ENCODE measurements at places on chromosomes 12 and 14. TPM values are rescaled to one million over a fixed set of nuclear protein-coding genes. Genes with fewer than 3 reads are reported as not detected.

DNA sequence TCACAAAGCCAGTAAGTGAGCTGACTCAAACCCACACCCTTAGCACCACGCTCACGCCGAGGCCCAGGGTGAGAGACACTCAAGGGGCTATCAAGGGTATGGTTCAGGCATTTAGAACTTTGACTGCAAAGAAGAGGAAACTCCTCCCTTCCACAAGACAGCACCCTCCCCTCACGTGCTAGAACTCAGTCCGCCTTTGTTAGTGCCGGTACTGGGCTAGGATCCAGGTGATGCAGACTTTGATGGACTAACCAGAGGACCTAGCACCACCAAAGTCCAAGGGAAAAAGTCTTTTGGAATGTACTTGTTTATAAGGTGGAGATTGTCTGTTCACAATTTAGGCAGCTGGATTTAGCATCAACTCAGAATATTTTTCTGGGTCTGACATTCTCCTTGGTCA, 33.7 kb downstream of the VWF start:
- DNase-seq: peak; percentile 46

DNA sequence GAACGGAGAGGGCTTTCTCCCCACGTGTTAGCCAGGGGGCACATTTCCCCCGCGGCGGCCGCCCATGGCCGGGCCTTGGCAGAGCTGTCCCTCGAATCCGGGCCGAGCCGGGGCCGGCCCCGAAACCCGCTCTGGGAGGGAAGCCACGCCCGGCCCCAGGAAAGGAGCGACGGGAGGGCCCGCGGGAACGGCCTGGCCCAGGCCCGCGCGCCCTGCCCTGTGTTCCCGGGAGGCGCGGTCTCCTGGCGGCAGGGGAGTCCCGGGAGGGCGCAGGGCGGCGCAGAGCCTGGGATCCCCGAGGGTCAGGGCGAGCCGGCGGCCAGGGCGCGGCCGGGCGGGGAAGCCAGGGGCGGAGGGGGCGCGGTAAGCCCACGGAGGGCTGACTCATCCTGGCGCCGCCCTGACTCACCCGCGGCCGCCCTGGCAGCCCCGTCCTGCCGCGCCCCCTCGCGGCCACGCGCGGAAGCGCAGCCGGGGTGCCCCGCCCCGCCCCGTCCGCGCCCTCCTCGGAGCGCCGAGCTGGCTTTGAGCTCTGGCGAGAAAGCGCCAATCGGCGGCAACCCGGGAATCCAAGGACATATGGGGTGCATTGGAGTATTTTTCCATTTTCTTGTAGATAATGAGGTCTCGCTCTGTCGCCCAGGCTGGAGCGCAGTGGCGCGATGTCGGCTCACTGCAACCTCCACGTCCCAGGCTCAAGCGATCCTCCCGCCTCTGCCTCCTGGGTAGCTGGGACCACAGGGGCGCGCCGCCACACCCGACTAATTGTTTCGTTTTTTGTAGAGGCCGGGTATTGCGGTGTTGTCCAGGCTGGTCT, 31.8 kb upstream of the PLEKHG6 start:
- DNase-seq: peak; percentile 80

DNA sequence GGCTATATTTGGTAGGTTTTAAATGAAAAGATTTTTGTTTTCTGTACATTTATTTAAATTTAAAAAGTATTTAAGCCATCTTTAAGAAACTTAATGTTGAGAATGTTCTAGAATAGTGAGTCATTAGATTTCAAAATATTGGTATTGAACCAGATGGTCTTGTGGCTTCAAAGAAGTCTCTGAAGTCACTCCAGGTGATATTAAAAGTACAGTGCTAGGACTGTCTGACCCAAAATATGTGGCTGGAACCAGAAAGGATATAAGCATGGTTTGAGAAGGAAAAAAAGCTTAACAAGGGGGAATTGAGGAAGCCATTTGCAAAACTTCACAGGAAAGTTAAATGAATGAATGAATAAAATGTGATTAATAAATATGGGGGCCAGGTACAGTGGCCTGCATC, 28.7 kb upstream of the MDM2 start:
- DNase-seq: no peak

DNA sequence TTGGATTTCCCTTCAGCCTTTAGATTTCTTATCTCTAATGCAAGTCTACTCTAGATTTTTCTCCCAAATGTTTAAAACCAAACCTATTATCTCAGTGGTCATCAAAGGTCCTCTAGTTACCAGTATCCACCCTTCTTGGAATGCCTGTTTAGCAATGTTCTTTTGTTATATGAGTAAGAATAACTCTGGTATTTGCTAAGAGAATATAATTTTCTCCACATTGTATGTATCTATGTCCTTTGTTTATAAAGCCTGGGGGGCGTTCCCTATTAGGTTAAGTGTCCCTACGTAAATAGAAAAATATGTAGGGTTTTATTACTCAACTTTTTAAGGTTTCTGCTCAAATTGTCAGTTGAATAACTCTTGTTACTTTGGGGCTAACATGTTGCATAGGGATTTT, 27.3 kb downstream of the PPM1A start:
- DNase-seq: no peak

DNA sequence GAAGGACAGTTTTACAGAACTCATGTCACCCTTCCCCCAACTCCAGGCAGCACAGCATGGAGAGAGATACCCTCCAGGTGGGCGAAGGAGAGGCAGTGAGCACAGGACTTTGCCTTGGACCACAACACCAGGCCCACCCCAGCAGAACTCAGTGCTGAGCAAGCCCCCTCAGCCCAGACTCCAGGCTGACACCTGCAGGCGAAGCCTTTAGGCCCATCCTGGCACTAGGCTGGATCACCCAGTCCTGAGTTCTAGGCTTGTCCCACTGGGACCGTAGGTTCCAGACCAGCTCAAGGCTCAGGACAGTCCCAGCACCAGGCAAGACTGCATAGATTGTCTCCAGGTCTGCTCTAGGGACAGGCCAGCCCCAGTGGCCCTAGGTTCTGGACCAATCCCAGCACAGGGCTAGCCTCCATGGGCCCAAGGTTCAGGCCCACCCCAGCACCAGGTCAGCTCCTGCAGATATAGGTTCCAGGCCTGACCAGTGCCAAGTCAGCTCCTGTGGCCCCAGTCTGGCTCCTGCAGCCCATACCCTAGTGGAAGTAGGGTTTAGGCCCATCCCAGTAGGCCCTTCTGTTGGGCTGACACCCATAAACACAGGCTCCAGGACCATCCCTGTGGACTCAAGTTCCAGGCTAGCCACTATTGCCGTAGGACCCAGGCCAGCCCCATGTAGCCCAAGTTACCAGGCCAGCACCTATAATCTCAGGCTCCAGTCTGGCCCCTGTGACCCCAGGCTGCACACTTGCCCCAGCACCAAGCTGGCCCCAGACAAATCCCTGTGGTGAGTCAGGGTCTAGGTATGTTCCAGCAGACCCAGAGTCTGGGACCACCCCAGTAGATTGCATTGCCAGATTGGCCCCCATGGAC, 9.4 kb downstream of the WASHC3 start:
- DNase-seq: no peak

NRL gene
- total RNA-seq: 0.79 TPM

KRT74 gene
- total RNA-seq: 0.13 TPM

P2RX2 gene
- not detected for total RNA-seq

SRSF9 gene
- 349 TPM for total RNA-seq
